AG08395 (cell line): ENCODE measurements at places on chromosomes 2 and 18.

GRCh38 chr2:223997938-223998337 lies 40.7 kb downstream of the MRPL44 start:
- peak; percentile 19 for DNase-seq

- peak; percentile 64 for DNase-seq
Observed at GRCh38 chr2:151774506-151774905, 40.2 kb upstream of the NEB start.

DNA sequence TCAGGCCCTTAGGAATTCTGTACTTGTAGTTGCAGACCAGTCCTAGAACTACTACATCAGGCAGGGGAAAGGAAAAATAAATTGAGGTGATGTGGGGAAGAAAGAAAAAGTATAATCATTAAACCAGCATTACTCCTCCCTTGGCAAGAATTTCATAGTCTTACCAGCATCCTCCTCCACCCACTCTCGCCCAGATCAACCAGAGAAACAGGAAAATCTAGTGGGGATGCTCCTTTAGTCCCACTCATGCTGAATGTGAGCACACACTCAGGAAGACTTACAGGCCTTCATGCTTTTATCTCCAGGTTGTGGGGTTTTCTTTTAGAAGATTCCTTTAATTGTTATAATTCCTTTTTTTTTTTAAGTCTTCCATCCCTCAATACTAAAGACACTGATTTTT lies 129.3 kb upstream of the CCDC150 start:
- no peak for DNase-seq

GRCh38 chr2:38130876-38131275 lies 54.9 kb upstream of the CYP1B1 start:
- no peak for DNase-seq

DNA sequence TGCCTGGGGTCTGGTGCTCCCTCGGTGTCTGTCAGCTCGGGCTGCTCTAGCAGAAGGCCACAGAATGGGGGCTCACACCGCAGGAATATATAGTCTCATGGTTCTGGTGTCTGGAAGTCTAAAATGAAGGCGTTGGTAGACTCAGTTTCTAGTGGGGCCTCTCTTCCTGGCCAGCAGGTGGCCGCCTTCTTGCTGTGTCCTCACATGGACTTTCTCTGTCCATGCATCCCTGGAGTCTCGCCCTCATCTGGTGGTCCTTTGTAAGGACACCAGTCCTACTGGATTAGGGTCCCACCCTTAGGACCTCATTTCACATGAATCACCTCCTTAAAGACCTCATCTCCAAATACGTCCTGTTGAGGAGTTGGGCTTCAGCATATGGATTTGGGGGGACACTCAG lies 65.7 kb downstream of the RRM2 start:
- DNase-seq = no peak

DNA sequence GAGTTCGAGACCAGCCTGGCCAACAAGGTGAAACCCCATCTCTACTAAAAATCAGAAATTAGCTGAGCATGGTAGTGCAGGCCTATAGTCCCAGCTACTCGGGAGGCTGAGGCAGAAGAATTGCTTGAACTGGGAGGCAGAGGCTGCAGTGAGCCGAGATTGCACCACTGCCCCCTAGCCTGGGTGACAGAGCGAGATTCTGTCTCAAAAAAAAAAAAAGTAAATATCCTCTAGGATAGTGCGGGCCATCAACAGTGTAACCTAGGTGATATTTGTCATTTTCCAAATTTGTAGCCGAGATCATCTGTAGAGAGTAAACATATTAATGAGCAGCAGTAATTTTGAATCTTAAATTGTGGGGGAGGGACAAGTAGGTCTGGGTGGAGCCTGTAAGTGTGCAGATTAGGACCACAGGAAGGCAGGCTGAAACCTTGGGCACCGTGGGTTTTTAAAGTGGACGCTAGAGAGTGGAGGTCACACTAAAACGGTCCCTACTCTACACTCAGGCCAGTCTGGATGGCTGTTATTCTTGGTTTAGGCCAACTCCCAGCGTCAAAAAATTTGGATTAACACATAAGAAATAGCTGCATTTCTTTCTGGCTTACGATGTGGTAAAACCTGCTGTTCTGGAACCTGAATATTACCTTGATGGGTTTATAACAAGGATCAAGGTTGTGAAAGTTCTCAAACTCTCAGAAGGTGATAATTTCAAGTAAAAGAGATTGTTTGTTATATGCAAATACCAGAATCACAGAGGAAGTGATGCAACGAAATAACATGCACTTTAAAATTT lies 22.7 kb upstream of the TET3 start:
- no peak for DNase-seq

- DNase-seq = no peak
Observed at GRCh38 chr18:13051950-13052349, 60.8 kb downstream of the CEP192 start.

- DNase-seq = no peak
Observed at GRCh38 chr2:201907563-201907881, 101.2 kb downstream of the CDK15 start.

DNA sequence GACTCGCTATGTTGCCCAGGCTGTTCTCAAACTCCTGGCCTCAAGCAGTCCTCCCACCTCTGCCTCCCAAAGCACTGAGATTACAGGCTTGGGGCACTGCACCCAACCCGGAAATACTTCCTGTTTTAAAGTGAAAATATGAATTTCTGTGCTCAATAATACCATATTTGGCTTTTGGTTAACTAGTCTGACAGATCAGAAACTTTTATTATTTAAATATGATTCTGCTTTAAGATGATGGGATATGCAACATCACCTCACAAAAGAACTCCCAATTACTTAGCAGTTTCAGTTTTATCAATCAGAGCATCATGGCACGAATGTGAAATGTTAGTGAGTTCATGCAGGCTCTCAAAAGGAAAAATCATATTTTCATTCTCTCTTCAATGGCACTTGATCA lies 120.6 kb downstream of the PTRHD1 start:
- DNase-seq = no peak
